ENCODE measurements at places on chromosomes 11 and 22. TPM values are rescaled to one million over a fixed set of nuclear protein-coding genes. Genes with fewer than 3 reads are reported as not detected.

DNA sequence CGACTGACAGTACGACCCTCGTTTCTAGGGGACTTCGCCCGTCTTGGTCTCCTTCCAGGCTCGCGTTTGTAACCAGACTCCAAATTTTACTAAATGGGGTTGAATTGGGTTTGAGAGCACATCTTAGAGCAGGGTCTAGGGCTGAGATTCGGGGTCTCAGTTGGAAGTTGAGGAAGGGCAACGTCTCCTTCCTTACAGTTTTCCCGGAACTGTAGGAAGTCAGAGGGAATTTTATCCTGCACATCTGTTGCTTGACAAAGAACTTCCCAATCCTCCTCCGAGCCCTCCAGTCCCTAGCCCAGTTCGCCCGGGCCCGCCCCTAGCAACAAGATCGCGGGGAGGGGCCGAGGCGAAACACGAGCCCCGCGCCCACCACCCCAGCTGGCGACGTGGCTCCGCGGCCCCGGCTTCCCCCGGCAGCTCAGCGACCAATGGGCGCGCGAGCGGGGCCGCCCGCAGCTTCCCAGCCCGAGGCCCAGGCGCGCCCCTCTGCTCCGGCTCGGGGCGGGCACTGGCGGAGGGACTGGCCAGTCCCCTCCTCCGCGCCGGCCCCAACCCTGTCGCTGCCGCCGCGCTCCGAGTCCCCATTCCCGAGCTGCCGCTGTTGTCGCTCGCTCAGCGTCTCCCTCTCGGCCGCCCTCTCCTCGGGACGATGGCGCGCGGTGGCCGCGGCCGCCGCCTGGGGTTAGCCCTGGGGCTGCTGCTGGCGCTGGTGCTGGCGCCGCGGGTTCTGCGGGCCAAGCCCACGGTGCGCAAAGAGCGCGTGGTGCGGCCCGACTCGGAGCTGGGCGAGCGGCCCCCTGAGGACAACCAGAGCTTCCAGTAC is at the start of gene RCN1:
Gene RCN1 (plus strand): TSS at position 530 of the 826 bp plus-strand sequence. CDS start 123 bp downstream, at position 653.
- H3K27ac ChIP-seq: peak within 1 kb of the TSS; percentile 77
- DNase-seq: peak; percentile 90
- no peaks in the 10 kb centered on the region for H3K27me3 ChIP-seq
- H3K4me1 ChIP-seq: peaks cover 4% of the 10 kb centered on the region
- no peaks in the 10 kb centered on the region for H3K36me3 ChIP-seq

- no peaks in the 10 kb centered on the region for H3K27me3 ChIP-seq
- H3K36me3 ChIP-seq: no peaks in the 10 kb centered on the region
- H3K4me3 ChIP-seq: no peak overlapping the region
- H3K4me1 ChIP-seq: no peaks in the 10 kb centered on the region
- no peak for DNase-seq
- H3K27ac ChIP-seq: no peak overlapping the region
Observed at GRCh38 chr22:49181431-49181830, 646.2 kb downstream of the BRD1 start.

The H19 gene
- polyA plus RNA-seq: 140 TPM

GRCh38 chr11:124644426-124645280 is 22.0 kb downstream of the TBRG1 start:
- peak; percentile 80 for DNase-seq
- no peaks in the 10 kb centered on the region for H3K4me1 ChIP-seq
- peaks cover 5% of the 10 kb centered on the region for H3K36me3 ChIP-seq
- no peaks in the 10 kb centered on the region for H3K27me3 ChIP-seq

DNA sequence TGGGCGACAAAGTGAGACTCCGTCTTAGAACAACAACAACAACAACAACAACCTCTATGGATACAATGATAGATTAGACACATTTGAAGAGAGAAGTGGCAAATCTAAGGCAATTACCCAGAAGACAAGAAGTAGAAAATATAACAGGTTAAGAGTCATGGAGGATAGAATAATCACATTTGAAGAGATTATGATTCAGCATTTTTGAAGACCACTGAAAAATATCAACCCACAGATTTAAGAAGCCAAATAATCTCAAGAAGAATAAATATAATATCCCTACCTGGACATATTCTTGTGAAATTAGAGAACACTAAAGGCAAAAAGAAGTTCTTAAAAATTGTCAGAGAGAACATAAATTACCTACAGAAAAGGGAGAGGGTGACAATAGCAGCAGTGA is 7.9 kb downstream of the LDHC start:
- DNase-seq: no peak
- no peaks in the 10 kb centered on the region for H3K27me3 ChIP-seq
- H3K36me3 ChIP-seq: no peaks in the 10 kb centered on the region
- H3K4me3 ChIP-seq: no peak overlapping the region
- H3K27ac ChIP-seq: no peak overlapping the region
- no peaks in the 10 kb centered on the region for H3K4me1 ChIP-seq

- DNase-seq: peak; percentile 67
- peak overlapping the region; percentile 18 for H3K27ac ChIP-seq
- no peaks in the 10 kb centered on the region for H3K27me3 ChIP-seq
Observed at GRCh38 chr22:38034278-38034882, 22.8 kb upstream of the PICK1 start.

DNA sequence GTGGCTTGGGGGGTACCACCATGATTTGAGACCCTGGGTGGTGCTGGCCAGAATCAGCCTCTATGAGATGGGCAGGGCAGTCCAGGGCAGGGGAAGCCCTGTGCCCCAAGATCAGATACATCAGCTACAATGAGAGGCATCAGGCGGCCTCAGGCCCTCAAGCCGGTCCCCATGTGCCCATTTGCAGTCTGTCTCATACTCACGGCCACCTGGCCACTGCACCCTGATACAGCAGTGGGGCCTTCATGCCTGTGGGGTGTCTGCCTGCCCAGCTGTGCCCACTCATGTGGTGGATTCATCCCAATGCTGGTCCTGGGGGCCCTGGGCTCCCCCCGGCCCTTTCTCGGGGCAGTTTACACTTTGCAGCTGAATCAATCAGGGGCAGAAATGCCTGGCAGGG is 42.4 kb upstream of the KCNQ1OT1 start:
- H3K4me1 ChIP-seq: peaks cover 11% of the 10 kb centered on the region
- H3K4me3 ChIP-seq: no peak overlapping the region
- no peak for DNase-seq
- no peaks in the 10 kb centered on the region for H3K27me3 ChIP-seq
- no peaks in the 10 kb centered on the region for H3K36me3 ChIP-seq

The PHOX2A gene
- polyA plus RNA-seq: not detected

The KCNE3 gene
- polyA plus RNA-seq: 15.9 TPM

- H3K27me3 ChIP-seq: peaks cover 3% of the 10 kb centered on the region
- peak within 1 kb of the TSS; percentile 69 for H3K4me3 ChIP-seq
- H3K27ac ChIP-seq: peak within 1 kb of the TSS; percentile 57
- no peak for DNase-seq
- no peaks in the 10 kb centered on the region for H3K36me3 ChIP-seq
Observed at GRCh38 chr11:2444821-2445745, at the start of gene KCNQ1. Gene KCNQ1, plus strand, starts transcription at chr11:2445008. Its CDS starts 91 bp downstream, at chr11:2445099.

- peaks cover 4% of the 10 kb centered on the region for H3K27me3 ChIP-seq
- no peak for DNase-seq
- H3K4me3 ChIP-seq: no peak overlapping the region
Observed at GRCh38 chr11:92969293-92969633, 188 bp upstream of the MTNR1B start.

The KCNJ11 gene
- polyA plus RNA-seq: 3.6 TPM

The MAJIN gene
- 0.80 TPM for polyA plus RNA-seq

The BIRC3 gene
- polyA plus RNA-seq: 3.9 TPM

DNA sequence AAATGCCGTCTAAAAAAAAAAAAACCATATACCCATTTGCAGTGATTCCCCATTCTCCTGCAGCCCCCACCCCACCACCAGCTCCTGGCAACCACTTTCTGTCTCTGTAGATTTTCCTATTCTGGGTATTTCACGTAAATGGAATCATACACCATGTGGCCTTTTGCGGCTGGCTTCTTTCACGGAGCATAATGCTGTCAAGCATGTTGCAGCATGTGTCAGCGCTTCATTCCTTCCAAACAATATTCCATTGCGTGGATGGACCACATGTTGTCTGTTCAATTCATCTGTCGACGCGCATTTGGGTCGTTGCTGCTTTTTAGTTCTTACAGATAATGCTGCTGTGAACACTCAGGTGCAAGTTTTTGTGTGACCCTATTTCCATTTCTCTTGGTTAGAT is 14.8 kb upstream of the EMID1 start:
- H3K27me3 ChIP-seq: no peaks in the 10 kb centered on the region
- H3K4me1 ChIP-seq: peaks cover 3% of the 10 kb centered on the region
- H3K27ac ChIP-seq: no peak overlapping the region
- peak; percentile 5 for DNase-seq
- H3K4me3 ChIP-seq: no peak overlapping the region

DNA sequence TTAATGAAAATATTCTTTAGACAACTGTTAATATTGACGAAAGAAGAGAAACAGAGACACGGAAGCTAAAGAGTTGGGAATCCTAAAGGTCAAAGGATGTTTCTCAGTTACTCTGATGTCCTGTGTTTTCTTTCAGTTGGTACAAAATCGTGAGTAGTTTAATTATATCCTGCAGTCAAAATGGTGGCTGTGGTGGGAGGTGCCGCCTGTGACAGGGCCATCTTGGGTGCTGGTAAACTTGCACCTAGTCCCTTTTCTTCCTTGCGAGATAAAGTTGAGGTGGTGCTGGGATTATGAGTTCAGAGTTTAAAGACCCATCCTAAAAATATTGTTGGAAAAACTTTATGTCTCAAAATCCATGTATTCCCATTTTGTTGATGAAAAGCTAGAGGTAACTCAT is 2.2 kb downstream of the CECR2 start:
- no peaks in the 10 kb centered on the region for H3K36me3 ChIP-seq
- DNase-seq: peak; percentile 30
- H3K4me1 ChIP-seq: no peaks in the 10 kb centered on the region

DNA sequence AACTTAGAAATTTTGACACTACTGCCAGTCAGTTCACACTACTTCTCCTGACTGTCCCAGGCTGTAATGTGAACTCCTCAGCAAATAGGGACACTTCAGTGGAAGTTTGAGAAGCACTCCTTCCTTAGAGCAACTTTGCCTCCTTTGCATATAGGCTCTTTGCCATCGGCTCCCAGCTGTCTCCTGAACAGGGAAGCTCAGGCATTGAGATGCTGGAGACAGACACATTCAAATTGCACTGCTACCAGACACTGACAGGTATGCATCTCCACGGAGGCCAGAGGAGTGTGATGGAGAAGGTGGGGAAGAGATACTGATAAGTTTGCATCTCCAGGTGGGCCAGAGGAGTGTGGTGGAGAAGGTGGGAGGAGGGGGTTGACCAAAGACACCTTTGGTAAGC is 1.4 kb downstream of the TRAPPC4 start:
- peak overlapping the region; percentile 56 for H3K4me3 ChIP-seq
- peaks cover 9% of the 10 kb centered on the region for H3K36me3 ChIP-seq
- H3K4me1 ChIP-seq: peaks cover 38% of the 10 kb centered on the region
- H3K27me3 ChIP-seq: no peaks in the 10 kb centered on the region
- DNase-seq: no peak
- no peak overlapping the region for H3K27ac ChIP-seq

The NCR3LG1 gene
- polyA plus RNA-seq: 0.71 TPM

- DNase-seq: no peak
- H3K36me3 ChIP-seq: no peaks in the 10 kb centered on the region
- H3K27ac ChIP-seq: no peak overlapping the region
- H3K4me3 ChIP-seq: no peak overlapping the region
- no peaks in the 10 kb centered on the region for H3K27me3 ChIP-seq
- no peaks in the 10 kb centered on the region for H3K4me1 ChIP-seq
Observed at GRCh38 chr11:60741421-60741820, 15.2 kb upstream of the MS4A15 start.

DNA sequence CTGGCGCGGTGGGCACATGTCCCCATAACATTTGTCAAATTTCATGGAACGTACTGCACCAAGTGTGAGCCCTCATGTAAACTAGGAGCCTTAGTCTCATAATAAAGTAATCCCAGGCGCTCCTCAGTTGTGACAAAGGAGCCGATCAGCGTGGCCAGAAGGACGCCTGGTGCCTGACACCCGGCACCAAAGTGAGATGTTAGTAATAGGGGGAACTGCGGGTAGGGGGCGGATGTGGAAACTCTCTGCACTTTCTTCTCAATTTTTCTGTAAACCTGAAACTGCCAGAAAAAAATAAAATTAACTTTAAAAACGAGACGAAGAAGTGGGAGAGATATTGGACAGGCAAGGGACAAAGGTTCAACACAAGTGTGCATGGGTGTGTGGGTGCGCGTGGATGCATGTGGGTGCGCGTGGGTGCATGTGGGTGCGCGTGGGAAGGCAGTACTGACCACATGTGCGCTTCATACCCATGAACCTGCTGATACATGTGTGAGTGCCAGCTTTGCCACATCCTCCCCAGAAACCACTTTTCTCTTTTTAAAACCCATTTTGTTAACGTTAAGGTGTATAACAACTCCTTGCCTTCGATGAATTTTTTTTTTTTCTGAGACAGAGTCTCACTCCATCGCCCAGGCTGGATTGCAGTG is 55.4 kb upstream of the LINC01488 start:
- no peak overlapping the region for H3K4me3 ChIP-seq
- no peak for DNase-seq
- no peaks in the 10 kb centered on the region for H3K36me3 ChIP-seq
- no peak overlapping the region for H3K27ac ChIP-seq

GRCh38 chr11:122491509-122491908 is 164.0 kb upstream of the UBASH3B start:
- H3K27me3 ChIP-seq: no peaks in the 10 kb centered on the region
- H3K27ac ChIP-seq: no peak overlapping the region
- no peak overlapping the region for H3K4me3 ChIP-seq
- H3K4me1 ChIP-seq: no peaks in the 10 kb centered on the region

- no peaks in the 10 kb centered on the region for H3K27me3 ChIP-seq
- H3K27ac ChIP-seq: no peak overlapping the region
- peak; percentile 8 for DNase-seq
- no peaks in the 10 kb centered on the region for H3K36me3 ChIP-seq
- no peak overlapping the region for H3K4me3 ChIP-seq
- H3K4me1 ChIP-seq: no peaks in the 10 kb centered on the region
Observed at GRCh38 chr22:49331878-49332277, 495.8 kb downstream of the BRD1 start.

GRCh38 chr11:97685695-97686094 is 1295.9 kb downstream of the JRKL start:
- H3K27me3 ChIP-seq: no peaks in the 10 kb centered on the region
- no peaks in the 10 kb centered on the region for H3K4me1 ChIP-seq
- no peak for DNase-seq
- H3K36me3 ChIP-seq: no peaks in the 10 kb centered on the region
- no peak overlapping the region for H3K4me3 ChIP-seq

The ADM gene
- 80.9 TPM for polyA plus RNA-seq

The C22orf31 gene
- not detected for polyA plus RNA-seq

The SIPA1 gene
- polyA plus RNA-seq: 46.4 TPM

DNA sequence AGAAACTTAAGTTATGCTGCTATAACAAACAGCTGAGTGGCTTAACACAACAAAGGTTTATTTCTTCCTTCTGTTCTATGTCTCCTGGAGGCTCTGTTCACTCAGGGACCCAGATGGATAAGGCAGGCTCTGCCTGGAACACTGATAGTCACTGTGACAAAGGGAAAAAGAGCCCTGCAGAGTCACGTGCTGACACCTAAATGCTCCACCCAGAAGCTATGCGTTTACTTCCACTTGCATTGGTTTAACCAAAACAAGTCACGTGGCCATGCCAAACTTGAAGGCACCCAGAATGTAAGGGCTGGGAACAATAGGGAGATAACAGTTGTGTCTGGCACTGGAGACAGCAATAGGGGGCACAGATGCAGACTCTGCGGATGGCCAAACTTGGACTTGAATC is 3.4 kb upstream of the MS4A15 start:
- H3K4me3 ChIP-seq: no peak overlapping the region
- no peaks in the 10 kb centered on the region for H3K27me3 ChIP-seq
- H3K27ac ChIP-seq: no peak overlapping the region
- no peaks in the 10 kb centered on the region for H3K36me3 ChIP-seq

- no peak for DNase-seq
- H3K27ac ChIP-seq: no peak overlapping the region
- H3K4me3 ChIP-seq: no peak overlapping the region
- H3K27me3 ChIP-seq: no peaks in the 10 kb centered on the region
- no peaks in the 10 kb centered on the region for H3K4me1 ChIP-seq
Observed at GRCh38 chr11:69376155-69377028, 82.4 kb downstream of the MYEOV start.

Measured in kidney (tissue), 22 donors.